Endothelial cell of umbilical vein (primary cell): ENCODE measurements at places on chromosomes 1 and 21. TPM values are rescaled to one million over a fixed set of nuclear protein-coding genes. Genes with fewer than 3 reads are reported as not detected.
A peak's percentile ranks its signal among the peaks of the same experiment; 100 is the strongest.

Gene BNIPL
- 0.42 and 0.67 TPM in 2 replicates for total RNA-seq

Gene ERICH3
- total RNA-seq, result not detected in 2 replicates

- H3K4me1 ChIP-seq, result no peaks in the 10 kb centered on the region
Measured at GRCh38 chr1:217569021-217569420, 61.9 kb downstream of the GPATCH2 start.

Gene LCE6A
- total RNA-seq, result not detected in 2 replicates

DNA sequence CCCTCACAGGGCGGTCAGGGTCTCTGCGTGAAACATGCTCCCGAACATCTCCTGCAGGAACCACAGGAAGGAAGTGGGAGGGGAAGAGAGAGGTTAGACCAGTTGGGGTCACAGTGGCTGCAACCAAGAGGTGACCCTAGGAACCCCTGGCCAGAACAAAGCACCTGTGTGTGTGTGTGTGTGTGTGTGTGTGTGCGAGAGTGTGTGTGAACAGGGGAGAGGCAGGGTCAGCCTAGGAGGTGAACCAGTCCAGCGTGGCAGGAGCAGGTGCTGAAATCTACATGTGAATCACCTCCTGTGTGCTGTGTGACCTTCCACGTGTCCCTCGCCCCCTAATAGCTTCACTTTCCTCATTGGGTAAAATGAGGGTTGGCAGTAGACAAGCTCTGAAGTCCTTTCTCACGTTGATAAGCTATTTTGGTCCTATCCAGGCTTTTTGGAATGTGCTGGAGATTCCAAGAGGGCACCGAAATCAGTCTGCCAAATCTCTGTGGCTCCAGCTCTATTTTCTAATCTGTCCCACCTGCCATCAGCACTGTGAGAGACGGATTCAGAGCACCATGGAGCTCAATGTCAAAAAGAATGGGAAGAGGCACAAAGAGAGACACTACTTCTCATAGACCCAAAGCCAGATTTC lies 27.8 kb downstream of the SLC26A9 start:
- no peak overlapping the region for H3K4me3 ChIP-seq
- H3K27me3 ChIP-seq, result peaks cover 6% of the 10 kb centered on the region
- H3K4me1 ChIP-seq, result no peaks in the 10 kb centered on the region
- H3K36me3 ChIP-seq, result no peaks in the 10 kb centered on the region
- DNase-seq, result no peak

DNA sequence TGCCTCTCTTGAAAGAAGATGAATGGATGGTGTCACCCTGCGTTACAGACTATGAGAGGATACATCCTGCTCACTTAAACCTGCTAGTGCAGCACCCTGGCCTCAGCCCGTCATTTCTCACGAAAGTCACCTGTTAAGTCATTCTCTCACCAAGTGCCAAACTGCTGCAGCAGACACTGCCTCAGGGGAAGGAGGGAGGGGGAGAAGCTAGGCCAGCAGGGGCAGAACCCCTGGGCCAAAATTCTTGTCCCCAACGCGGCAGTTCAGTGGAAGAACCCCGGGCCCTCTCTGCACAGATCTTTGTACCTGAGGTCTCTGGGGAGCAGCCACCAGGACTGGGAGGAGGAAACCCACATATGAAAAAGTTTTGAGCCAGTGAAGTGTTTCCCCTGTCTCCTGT lies 37.6 kb downstream of the SYT6 start:
- H3K4me1 ChIP-seq, result no peaks in the 10 kb centered on the region
- H3K27ac ChIP-seq, result no peak overlapping the region
- no peaks in the 10 kb centered on the region for H3K27me3 ChIP-seq
- no peaks in the 10 kb centered on the region for H3K36me3 ChIP-seq

DNA sequence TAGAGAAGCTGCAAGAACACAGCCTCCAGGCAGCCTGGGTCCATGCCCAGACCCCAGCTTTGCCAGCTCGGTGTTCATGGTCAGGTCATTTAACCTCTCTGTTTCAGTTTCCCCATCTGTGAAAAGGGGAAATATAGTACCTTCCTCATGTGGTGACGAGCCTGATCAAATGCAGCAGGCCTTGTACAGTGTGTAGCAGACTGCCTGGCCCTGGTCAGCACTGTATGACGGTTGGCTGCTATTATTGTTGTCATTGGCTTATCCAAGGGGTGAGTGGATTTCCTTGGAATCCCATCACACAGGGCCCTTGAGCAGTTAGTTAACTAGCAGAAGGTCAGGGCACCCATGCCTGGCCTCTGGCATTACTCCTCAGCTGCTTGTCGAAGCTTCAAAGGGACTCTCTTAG lies 6.6 kb upstream of the TMEM51 start:
- H3K4me1 ChIP-seq, result no peaks in the 10 kb centered on the region
- H3K27ac ChIP-seq, result no peak overlapping the region

DNA sequence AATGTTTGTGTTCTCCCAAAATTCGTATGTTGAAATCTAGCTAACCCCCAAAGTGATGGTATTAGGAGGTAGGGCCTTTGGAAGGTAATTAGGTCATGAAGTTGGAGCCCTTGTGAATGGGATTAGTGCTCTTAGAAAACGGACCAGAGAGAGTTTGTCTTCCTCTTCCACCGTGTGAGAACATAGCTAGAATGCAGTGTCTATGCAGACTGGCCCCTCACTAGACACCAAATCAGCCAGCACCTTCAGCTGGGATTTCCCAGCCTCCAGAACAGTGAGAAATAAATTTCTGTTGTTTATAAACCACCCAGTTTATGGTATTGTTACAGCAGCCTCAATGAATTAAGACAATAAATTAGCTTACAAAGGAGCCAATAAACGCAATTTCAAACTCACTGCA lies 58.0 kb downstream of the KIAA0319L start:
- no peak for DNase-seq
- H3K27me3 ChIP-seq, result no peaks in the 10 kb centered on the region
- no peak overlapping the region for H3K4me3 ChIP-seq
- no peaks in the 10 kb centered on the region for H3K4me1 ChIP-seq
- H3K27ac ChIP-seq, result no peak overlapping the region

Gene SHISAL2A
- not detected in 2 replicates for total RNA-seq

- no peak for DNase-seq
- H3K4me3 ChIP-seq, result no peak overlapping the region
- no peaks in the 10 kb centered on the region for H3K36me3 ChIP-seq
- H3K4me1 ChIP-seq, result peaks cover 5% of the 10 kb centered on the region
- no peak overlapping the region for H3K27ac ChIP-seq
Measured at GRCh38 chr1:230280906-230281413, 145.2 kb downstream of the PGBD5 start.

- no peak for DNase-seq
- no peaks in the 10 kb centered on the region for H3K27me3 ChIP-seq
- no peaks in the 10 kb centered on the region for H3K36me3 ChIP-seq
- H3K27ac ChIP-seq, result no peak overlapping the region
Measured at GRCh38 chr1:176118985-176119384, 88.1 kb downstream of the COP1 start.

Gene GJC2
- total RNA-seq, result 0.90 and 1.2 TPM in 2 replicates

DNA sequence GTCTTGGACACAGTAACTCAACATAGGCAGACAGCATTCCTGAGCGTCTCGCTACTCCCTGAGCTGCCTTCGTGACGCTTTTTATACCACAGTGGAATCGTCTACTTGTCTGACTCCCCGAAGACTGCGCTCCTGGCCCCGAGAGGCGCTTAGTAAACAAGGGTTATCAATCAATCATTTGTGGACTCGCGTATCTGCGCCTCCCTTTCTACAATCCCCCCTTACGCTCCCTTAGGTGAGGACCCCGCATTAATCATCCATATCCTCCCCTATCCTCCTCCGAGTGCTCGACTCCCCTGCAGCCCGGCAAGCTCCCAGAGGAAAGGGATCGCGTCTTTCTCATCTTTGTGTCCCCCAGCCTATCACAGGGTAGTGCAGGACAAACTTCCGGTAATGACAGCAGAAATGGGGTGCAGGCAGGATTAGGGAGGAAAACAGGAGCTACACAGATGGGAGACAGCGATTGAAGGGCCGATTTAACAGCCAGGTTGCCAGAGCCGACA lies 522 bp downstream of the TMEM59 start:
- H3K27ac ChIP-seq, result peak overlapping the region; percentile 52
- H3K4me1 ChIP-seq, result peaks cover 18% of the 10 kb centered on the region
- H3K4me3 ChIP-seq, result peak overlapping the region; percentile 96
- no peaks in the 10 kb centered on the region for H3K27me3 ChIP-seq

DNA sequence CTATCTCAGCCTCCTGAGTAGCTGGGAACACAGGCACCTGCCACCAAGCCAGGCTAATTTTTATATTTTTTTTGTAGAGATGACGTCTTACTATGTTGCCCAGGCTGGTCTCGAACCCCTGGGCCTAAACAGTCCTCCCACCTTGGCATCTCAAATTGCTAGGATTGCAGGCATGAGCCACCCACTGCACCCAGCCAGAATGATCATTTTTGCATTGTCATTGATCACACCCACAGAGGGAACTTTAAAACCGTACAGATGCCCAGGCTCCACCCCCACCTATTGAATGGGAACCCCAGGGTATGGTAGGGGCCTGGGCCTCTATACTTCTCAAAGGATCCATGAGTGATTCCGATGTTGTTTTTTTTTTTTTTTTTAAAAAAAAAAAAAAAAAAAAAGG lies 36.7 kb downstream of the ETNK2 start:
- no peak overlapping the region for H3K27ac ChIP-seq
- no peaks in the 10 kb centered on the region for H3K36me3 ChIP-seq
- DNase-seq, result no peak
- no peaks in the 10 kb centered on the region for H3K27me3 ChIP-seq
- H3K4me1 ChIP-seq, result peaks cover 9% of the 10 kb centered on the region

DNA sequence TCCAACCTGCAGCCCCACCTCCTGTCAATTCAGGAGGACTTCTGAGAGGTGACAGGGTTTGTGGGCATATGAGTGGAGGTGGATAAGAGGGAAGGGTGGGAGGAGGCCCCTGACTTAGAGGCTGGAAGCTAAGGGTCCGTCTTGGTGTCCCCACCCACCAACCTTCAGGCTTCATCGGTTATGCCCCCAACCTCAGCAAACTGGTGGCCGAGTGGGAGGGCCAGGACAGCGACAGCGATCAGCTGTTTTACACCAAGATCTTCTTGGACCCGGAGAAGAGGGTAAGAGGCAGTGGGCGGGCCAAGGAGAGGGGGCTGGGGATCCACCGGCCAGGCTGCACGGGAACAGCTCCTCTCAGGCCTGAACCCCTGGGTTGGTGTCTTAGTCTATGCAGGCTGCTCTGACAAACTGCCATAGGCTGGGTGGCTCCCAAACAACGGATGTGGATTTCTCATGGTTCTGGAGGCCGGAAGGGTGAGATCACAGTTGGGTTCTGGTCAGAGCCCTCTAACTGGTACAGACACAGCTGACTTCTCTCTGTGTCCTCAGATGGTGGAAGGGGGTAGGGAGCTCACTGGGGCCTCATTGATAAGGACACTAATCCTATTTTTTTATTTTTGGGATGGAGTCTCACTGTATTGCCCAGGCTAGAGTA lies 18.1 kb downstream of the PLOD1 start:
- H3K27me3 ChIP-seq, result no peaks in the 10 kb centered on the region
- H3K4me3 ChIP-seq, result no peak overlapping the region
- no peak for DNase-seq
- peaks cover 10% of the 10 kb centered on the region for H3K36me3 ChIP-seq

GRCh38 chr1:92081031-92081430 lies 886 bp downstream of the BTBD8 start:
- peaks cover 2% of the 10 kb centered on the region for H3K27me3 ChIP-seq
- peaks cover 2% of the 10 kb centered on the region for H3K4me1 ChIP-seq
- no peak for DNase-seq
- H3K27ac ChIP-seq, result no peak overlapping the region
- no peaks in the 10 kb centered on the region for H3K36me3 ChIP-seq
- peak overlapping the region; percentile 93 for H3K4me3 ChIP-seq

Gene NRIP1
- 24.0 and 26.6 TPM in 2 replicates for total RNA-seq

DNA sequence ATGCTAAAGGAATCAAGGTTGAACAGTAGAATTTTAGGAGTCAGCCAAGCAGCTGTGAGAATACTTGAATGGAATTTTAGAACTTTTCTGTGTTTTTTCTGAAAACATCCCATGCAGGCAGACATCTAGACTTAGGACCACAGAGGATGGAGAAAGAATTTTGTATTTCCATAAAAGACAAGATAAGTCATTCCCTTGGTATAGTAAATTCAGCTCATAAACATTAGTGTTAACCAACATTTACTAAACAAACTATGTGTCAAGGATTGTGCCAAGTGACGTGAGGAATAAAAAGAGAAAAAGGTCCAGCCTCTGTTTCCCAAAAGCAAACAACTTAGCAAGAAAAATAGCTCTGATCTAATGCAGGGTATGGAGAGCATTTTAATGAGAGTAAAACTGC lies 210.2 kb upstream of the NR5A2 start:
- no peak for DNase-seq
- H3K4me3 ChIP-seq, result no peak overlapping the region
- no peaks in the 10 kb centered on the region for H3K36me3 ChIP-seq
- no peak overlapping the region for H3K27ac ChIP-seq
- no peaks in the 10 kb centered on the region for H3K4me1 ChIP-seq
- no peaks in the 10 kb centered on the region for H3K27me3 ChIP-seq

Gene KCNJ10
- not detected in 2 replicates for total RNA-seq

- H3K4me1 ChIP-seq, result peaks cover 26% of the 10 kb centered on the region
- H3K36me3 ChIP-seq, result no peaks in the 10 kb centered on the region
- H3K27ac ChIP-seq, result peak overlapping the region; percentile 61
Measured at GRCh38 chr1:19505693-19506457, 20.5 kb upstream of the CAPZB start.

Gene LORICRIN
- not detected in 2 replicates for total RNA-seq
